ENCODE measurements at places on chromosomes 3 and 15. TPM values are rescaled to one million over a fixed set of nuclear protein-coding genes. Genes with fewer than 3 reads are reported as not detected.

COL6A6 gene
- 0.34 TPM for total RNA-seq

DNA sequence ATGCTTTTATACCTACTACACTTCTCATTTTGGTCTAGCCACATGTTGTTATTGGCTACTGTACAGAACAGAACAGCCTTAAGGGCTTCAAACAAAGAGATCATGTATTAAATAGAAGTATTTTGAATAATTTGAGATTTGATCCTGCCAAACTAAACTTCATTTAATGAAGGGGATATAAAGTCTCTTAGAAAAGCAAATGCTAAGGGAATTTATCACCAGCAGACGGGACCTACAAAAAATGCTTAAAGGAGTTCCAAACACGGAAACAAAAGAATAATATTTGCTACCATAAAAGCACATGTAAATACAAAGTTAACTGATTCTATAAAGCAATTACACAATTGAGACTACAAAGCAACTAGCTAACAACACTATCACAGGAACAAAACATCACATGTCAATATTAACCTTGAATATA is 23.6 kb upstream of the FMN1 start:
- DNase-seq, result no peak

GRCh38 chr3:57025237-57025636 is 35.2 kb upstream of the SPATA12 start:
- no peak for DNase-seq

GRCh38 chr3:161576311-161576710 is 79.7 kb downstream of the OTOL1 start:
- DNase-seq, result no peak

DNA sequence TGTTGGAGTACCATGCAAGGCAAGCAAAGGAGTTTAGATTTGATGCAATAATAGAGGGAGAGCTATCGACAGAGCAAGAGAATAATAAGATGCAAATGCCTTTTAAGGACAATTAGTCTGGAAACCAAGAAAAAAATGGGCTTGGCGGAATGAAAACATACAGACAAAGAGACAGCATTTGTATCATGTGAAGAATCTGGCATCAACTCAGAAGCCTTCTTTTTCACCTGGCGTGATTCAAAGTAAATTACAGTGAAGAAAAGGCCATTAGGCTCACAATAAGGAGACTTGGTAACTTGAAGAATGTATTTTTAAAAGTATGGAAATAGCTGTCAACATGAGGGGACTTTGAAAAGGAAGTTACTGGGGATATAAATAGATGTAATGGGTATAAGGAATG is 521.2 kb upstream of the GOLIM4 start:
- no peak for DNase-seq

- DNase-seq, result no peak
Measured at GRCh38 chr3:1092771-1093170, at the start of gene CNTN6. CNTN6 (plus strand) TSS chr3:1093024; CDS start chr3:1148009, 54,985 bp downstream.

Measured in ureter (tissue), 1 donor.